Hindlimb muscle (tissue), 1 donor: ENCODE measurements at places on chromosomes 1 and 21. TPM values are rescaled to one million over a fixed set of nuclear protein-coding genes. Genes with fewer than 3 reads are reported as not detected.

The PTGS2 gene
- 0.66 TPM for polyA plus RNA-seq

The PADI4 gene
- polyA plus RNA-seq = 0.57 TPM

The FYB2 gene
- 0.59 TPM for polyA plus RNA-seq

The OR2AK2 gene
- not detected for polyA plus RNA-seq

The CADM3 gene
- 0.92 TPM for polyA plus RNA-seq

The MRPL9 gene
- 69.4 TPM for polyA plus RNA-seq

The GNG12 gene
- polyA plus RNA-seq = 37.1 TPM

The LORICRIN gene
- not detected for polyA plus RNA-seq

The JAM2 gene
- 50.0 TPM for polyA plus RNA-seq

The ARHGEF10L gene
- polyA plus RNA-seq = 29.4 TPM

The TAL1 gene
- polyA plus RNA-seq = 3.6 TPM

The TNFRSF8 gene
- polyA plus RNA-seq = 0.34 TPM

The HFM1 gene
- polyA plus RNA-seq = 1.8 TPM

The GPX7 gene
- 136 TPM for polyA plus RNA-seq

The FASLG gene
- polyA plus RNA-seq = 0.14 TPM

The MFSD2A gene
- 1.2 TPM for polyA plus RNA-seq

The GBP7 gene
- polyA plus RNA-seq = not detected

The KPNA6 gene
- 25.6 TPM for polyA plus RNA-seq

The RIPK4 gene
- polyA plus RNA-seq = 0.32 TPM

The OR10J5 gene
- polyA plus RNA-seq = not detected

The MOV10 gene
- 58.2 TPM for polyA plus RNA-seq

The RHOU gene
- polyA plus RNA-seq = 21.2 TPM

The C2CD2 gene
- polyA plus RNA-seq = 8.9 TPM

The CRYBG2 gene
- polyA plus RNA-seq = 0.40 TPM

The AGO1 gene
- polyA plus RNA-seq = 9.4 TPM

The TPM3 gene
- polyA plus RNA-seq = 319 TPM

The SLC6A17 gene
- polyA plus RNA-seq = 0.83 TPM

The DCST1 gene
- not detected for polyA plus RNA-seq

The FBXO28 gene
- polyA plus RNA-seq = 18.1 TPM
